Pulmonary artery endothelial cell (primary cell): ENCODE measurements at places on chromosomes 4 and X. TPM values are rescaled to one million over a fixed set of nuclear protein-coding genes. Genes with fewer than 3 reads are reported as not detected.

DNA sequence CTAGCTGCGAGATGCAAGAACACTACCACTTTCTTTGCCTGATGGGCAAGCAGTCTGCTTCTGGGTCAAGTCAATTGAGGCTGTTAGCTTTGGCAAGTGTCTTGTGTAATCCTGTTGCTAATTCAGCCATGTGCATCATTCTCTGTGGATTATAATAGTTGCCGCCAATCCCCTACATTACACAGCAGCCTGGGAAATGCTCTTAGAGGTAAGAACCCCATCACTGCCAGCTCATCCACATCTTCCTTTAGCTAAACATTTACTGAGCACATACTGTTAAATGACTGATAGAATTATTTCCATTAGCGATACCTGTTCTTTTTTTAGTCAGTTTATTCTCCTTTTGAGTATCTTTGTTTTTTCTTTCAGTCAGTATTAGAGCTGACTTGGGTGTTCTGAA, 116.2 kb downstream of the CBR4 start:
- DNase-seq, result no peak

DNA sequence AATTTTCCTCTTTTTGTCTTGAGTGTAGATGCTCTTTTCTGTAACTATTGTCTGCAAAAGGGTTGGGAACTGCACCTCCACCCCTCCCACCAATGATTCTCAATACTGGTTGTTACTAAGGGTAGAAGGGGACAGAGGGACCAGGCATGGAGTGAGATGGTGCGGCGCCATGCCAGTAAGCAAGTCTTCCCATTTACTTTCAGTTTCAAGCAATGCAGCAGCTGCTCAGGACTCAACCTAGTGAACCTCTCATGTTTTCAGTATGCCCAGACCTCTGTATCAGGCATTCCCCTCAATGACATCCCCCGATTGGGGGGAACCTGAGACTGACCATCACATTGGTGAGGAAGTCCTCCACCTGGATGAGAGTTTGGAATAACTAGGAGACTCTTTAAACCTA, 41.5 kb downstream of the ZNF81 start:
- DNase-seq, result no peak

The ARHGAP6 gene
- total RNA-seq, result 0.11 and 0.86 TPM in 2 replicates

DNA sequence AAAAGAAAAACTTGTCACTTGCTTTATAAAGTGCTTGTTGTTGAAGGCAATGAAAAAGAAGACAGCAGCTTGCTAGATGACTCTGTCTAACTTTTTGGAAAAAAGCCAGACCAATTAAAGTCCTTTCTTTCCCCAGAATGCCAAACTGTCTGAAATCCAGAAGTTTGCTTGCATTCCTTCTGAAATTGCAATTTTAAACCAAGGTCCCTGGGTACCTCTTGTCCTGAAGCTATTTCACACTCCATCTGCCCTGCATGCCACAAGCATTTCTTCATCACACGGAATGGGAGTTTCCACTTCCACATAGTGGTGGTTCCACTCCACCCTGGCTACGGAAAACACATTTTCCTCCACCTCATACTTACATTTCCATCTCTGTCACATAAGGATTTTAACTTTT, 101.0 kb downstream of the PAPSS1 start:
- no peak for DNase-seq

The RPA4 gene
- 0.73 and 1.2 TPM in 2 replicates for total RNA-seq

DNA sequence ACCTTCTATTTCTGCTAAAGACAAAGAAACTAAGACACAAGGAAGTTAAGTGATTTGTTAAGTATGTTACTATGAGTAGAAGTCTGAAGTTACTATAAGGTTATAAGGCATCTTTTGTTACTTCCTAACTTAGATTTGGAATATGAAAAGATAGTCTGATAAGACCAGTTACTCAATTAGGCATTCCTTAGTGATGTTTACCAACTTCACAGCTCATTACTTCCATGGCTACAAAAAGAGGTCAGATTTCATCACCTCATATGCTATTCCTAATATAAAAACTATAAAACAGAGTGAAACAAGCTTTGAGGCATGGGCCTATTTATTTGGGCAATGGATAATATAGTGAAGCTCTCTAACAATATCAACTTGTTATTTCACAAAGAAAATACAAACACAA, 143.1 kb downstream of the TBCK start:
- DNase-seq, result no peak

DNA sequence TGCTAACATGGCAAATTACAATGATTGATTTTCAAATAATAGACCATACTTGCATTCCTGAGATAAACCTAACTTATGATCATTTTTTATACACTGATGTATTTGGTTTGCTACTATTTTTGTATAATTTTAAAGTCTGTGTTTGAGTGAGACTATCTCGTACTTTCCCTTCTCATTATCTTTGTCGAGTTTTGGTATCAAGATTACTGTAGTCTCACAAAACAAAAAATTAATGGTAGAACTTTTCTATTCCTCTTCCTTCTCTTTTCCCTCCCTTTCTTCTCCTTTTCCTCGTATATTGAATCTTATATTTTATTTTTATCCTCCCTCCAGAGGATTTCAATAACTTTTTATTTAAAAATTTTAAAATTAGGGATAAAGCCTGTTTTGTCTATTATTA, 41.5 kb downstream of the RGS12 start:
- no peak for DNase-seq

DNA sequence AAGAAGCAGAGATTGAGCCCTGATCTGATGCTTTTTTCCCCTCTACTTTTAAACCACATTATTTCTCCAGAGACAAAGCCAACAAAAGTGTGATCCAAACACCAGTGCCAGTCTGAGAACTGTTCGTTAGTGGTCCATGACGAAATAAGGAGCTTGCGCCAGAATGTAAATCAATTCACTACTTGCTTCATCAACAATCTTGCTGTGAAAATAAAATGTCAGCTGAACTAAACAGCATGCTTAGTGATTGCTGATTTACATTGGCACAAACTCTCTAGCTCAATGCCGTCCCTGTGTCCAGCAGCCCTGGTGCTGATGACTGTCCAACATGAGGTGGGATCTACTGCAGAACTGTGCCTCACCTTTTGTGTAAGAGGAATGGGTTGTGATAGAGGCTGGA, 71.3 kb downstream of the SOX3 start:
- no peak for DNase-seq

The DSPP gene
- total RNA-seq, result not detected in 2 replicates

DNA sequence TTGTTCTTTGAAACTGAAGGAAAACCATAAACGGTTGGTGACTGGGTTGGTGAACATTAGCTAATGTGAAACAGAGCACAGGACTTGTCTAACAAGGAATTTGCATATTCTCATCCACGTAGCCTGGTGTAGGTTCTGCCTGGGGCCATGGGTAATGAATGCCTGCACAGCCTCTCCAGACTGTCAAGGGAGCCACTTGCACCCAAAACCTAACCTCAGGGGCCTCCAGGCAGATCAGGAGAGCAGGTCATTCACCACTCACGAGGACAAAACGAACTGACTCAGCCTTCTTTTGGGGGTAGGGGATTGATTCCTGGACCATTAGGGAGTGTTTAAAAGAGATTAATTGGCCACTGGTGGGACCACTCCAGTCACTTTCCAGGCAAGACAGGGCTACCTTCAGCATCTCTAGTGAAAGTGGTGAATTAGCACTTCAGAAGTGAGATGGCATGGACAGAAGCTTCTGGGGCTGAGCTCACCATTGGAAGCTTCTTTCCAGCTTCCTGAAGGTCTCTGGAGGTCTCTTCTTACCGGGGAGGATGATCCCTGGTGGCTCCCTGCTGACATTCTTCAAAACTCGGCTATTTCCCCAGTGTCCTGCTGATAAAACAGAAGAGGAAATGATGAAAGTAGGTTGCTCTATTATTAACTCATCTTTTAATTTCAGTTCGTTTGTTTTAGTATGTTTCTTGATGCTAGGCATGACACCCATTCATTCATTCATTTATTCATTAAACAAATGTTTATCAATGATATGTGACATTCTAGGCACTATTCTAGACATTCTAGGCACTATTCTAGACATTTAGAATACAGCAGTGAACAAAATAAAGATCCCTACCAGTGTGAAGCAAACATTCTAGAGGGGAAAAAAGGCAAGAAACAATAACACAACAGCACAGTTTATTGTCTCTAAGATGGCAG, 104.5 kb upstream of the LNX1 start:
- DNase-seq, result no peak

- no peak for DNase-seq
These were observed 787 bp upstream of the TET2 start for GRCh38 chr4:105145903-105146275.

GRCh38 chrX:15349046-15349445, 13.7 kb upstream of the PIGA start:
- DNase-seq, result peak; percentile 29

The COL4A6 gene
- total RNA-seq, result 1.5 and 2.0 TPM in 2 replicates

- DNase-seq, result no peak
These were observed 221.3 kb downstream of the IDS start for GRCh38 chrX:149283853-149284252.

GRCh38 chrX:23509256-23509655, 158.0 kb upstream of the PRDX4 start:
- DNase-seq, result no peak
